CD8-positive, alpha-beta memory T cell (primary cell): ENCODE measurements at places on chromosomes 11 and 22.

DNA sequence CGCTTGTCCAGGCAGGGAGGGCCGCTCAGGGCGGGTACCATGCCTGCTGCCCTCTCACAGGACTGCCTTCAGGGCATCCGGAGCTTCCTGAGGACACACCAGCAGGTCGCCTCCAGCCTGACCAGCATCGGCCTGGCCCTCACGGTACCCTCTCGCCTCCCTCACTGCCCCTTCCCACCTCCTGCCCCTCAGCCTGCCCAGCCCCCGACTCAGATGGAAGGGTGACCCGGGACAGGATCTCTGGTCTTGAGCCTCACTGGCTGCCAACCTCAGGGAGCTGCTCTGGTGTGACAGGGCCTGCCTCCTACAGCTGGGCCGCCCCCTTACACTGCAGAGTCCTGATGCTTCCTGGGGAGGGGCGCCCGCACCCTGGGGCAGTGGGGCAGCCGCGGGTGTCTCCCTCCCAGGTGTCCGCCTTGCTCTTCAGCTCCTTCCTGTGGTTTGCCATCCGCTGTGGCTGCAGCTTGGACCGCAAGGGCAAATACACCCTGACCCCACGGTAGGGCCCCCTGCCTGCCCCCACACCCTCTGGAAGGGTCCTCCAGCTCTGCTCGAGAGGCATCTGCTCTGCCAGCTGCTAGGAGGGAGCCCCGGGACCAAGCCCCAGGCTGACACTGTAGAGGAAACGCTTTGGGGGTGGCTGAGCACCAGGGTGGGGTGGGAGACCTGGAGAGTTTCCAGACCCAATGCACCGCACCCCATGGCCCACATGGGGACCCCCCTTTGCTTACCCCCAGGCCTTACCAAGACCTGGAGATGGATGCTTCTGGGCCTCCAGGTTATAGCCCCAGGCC lies 14.6 kb downstream of the TSPAN32 start:
- H3K4me3 ChIP-seq: no peak overlapping the region
- H3K27me3 ChIP-seq: no peaks in the 10 kb centered on the region
- no peaks in the 10 kb centered on the region for H3K4me1 ChIP-seq
- DNase-seq: no peak
- H3K36me3 ChIP-seq: no peaks in the 10 kb centered on the region

DNA sequence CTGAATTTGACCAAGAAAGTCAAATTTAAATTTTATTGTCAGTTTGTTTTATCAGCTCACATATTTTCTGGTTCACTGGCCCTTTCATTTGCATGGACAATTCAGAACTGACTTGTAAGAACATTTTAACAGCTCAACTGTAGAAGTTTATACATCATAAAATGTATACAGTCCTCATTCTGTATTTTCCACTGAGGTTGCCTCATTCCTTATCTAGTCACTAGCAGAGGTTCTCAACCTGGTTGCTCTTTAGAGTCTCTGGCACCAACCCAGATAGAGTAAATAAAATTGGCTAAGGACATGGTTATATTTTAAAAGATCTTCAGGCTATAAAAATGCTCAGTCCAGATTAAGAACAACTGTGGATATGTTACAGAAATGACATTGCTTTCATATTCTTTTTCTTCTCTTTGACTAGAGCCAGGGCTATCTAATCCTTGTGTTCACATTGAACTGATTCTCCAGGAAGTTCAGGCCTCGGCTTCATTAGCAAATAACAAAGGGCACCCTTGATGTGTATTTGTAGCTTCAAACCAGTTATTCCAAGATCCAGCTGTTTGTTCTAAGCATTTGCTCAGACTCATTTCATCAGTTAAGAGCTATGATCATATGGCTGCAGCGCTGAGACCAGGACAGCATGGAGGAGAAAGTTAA lies 782.5 kb downstream of the ETS1 start:
- H3K4me1 ChIP-seq: no peaks in the 10 kb centered on the region
- H3K27me3 ChIP-seq: no peaks in the 10 kb centered on the region
- H3K4me3 ChIP-seq: no peak overlapping the region
- H3K27ac ChIP-seq: no peak overlapping the region
- no peak for DNase-seq

DNA sequence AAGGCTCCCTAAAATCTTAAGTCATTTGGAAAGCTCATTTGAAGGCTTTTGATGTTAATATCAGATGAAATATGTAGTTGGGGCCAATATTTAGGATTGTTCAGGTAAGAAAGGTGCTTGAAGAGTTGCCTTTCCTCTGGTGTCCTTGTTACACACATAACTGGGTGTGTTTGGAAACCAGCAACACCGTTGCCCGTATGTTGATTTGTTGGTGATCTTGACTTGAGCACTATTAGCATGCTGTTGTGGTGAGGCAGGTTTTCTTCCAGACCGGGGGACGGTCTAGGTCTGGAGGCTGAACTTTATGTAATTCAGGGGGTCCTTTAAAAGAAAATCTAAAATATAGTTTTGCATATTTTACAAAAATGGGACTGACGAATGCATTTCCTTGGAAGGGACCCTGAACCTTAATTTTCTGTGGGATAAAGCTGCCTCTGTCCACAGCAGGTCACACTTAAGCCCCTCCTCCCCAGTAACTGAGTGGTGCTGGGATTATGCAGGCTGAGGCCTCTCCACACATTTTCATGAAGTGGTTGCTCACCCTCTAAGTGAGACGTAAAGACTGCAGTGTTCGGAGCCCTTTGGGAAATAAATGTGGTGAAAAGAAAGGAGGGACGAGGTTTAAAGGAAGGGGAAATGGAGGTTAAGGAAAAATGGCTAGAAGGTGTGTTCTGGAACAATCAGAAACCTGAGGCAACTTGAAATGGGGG lies 1.8 kb downstream of the YWHAH start:
- peak overlapping the region; percentile 89 for H3K27ac ChIP-seq
- peak overlapping the region; percentile 69 for H3K4me3 ChIP-seq
- no peak for DNase-seq
- H3K4me1 ChIP-seq: peaks cover 25% of the 10 kb centered on the region
- H3K36me3 ChIP-seq: peaks cover 4% of the 10 kb centered on the region

GRCh38 chr11:102589047-102589459 lies 36.1 kb downstream of the MMP20 start:
- no peak overlapping the region for H3K4me3 ChIP-seq
- no peak overlapping the region for H3K27ac ChIP-seq
- H3K4me1 ChIP-seq: no peaks in the 10 kb centered on the region
- no peaks in the 10 kb centered on the region for H3K27me3 ChIP-seq

GRCh38 chr22:45756558-45756957 lies 84.9 kb downstream of the ATXN10 start:
- H3K4me1 ChIP-seq: no peaks in the 10 kb centered on the region
- no peaks in the 10 kb centered on the region for H3K27me3 ChIP-seq
- no peak overlapping the region for H3K4me3 ChIP-seq
- no peak for DNase-seq
- no peak overlapping the region for H3K27ac ChIP-seq
- no peaks in the 10 kb centered on the region for H3K36me3 ChIP-seq

GRCh38 chr11:57560146-57560545 lies 7.3 kb downstream of the UBE2L6 start:
- H3K36me3 ChIP-seq: peaks cover 28% of the 10 kb centered on the region
- no peak for DNase-seq
- no peak overlapping the region for H3K27ac ChIP-seq
- H3K4me3 ChIP-seq: no peak overlapping the region
- no peaks in the 10 kb centered on the region for H3K27me3 ChIP-seq

- H3K4me3 ChIP-seq: no peak overlapping the region
Observed at GRCh38 chr22:36199001-36199551, 2.5 kb downstream of the APOL4 start.

DNA sequence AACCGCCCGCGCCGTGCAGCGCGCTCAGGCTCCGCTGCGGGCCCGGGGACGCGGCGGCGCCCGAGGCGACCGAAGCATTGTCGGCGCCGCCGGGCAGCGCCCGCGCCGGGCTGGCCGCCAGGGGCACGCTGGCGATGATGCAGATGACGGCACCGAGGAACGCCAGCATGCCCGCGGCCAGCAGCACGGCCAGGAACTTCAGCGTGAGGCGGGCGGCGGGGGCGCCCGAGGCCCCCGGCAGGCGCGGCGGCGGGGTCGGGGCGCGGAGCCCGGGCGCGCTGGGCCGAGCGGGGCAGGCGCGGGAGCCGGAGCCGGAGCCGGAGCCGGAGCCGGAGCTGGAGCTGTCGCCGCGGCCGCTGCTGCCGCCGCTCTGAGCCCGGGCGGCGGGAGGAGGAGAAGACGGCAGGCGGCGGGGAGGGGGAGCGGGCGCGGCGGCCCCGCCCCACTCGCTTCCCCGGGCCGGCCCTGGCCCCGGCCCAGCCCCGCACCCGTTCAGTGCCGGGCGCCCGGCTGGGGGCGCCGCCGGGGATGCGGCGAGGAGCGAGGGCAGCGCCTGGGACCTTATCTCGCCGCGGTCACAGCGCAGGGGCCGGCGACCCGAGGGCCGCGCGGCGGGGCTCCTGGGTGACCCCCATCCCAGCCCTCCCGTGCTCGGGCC lies at the start of gene NPTXR:
Gene NPTXR, minus strand, starts transcription at position 372 of the 658 bp plus-strand sequence.
- no peaks in the 10 kb centered on the region for H3K36me3 ChIP-seq
- H3K27ac ChIP-seq: no peak within 1 kb of the TSS
- peaks cover 20% of the 10 kb centered on the region for H3K4me1 ChIP-seq
- H3K4me3 ChIP-seq: peak within 1 kb of the TSS; percentile 43

DNA sequence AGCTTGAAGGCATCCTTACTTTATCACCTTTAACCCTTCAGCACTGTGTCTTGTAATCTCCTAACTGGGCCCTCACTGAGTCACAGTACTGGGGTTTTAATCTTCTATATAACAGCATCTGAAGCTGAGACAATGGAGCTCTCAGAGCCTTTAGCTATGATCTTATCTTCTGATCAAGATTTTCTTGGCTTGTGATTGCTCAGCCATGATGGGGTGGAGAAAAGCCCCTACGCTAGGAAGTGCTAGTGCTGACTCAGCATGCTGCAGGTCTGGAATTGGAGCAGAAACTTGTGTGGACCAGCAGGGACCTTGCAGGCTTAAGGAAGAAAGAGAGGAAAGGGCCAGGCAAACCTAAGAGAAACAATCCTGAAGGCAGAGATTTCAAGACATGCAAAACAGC lies 71.7 kb upstream of the EED start:
- DNase-seq: no peak
- no peak overlapping the region for H3K27ac ChIP-seq
- no peaks in the 10 kb centered on the region for H3K4me1 ChIP-seq
- H3K4me3 ChIP-seq: no peak overlapping the region
- H3K27me3 ChIP-seq: no peaks in the 10 kb centered on the region

GRCh38 chr11:40130427-40130826 lies 1329.0 kb downstream of the LRRC4C start:
- H3K4me1 ChIP-seq: no peaks in the 10 kb centered on the region
- DNase-seq: no peak
- no peaks in the 10 kb centered on the region for H3K27me3 ChIP-seq
- no peaks in the 10 kb centered on the region for H3K36me3 ChIP-seq
- H3K27ac ChIP-seq: no peak overlapping the region
- H3K4me3 ChIP-seq: no peak overlapping the region

DNA sequence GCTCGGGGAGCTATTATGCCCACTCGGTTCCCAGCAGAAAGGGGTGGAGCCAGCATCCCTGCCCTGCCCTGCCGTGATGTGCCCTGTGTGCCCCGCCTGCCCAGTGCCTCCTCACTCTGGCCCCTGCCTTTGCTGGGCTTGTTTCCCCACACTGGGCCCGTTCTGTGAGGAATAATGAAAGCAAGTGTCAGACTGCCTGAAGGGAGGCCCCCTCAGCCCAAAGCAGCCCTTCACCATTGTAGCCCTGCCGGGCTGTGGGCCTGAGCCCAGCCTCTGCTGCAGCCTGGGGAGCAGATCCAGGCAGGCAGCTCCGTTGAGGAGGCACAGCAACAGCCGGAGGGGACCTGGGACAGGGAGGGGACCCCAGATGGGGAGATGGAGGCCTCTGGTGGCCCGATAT lies 20.2 kb upstream of the NEFH start:
- H3K27me3 ChIP-seq: no peaks in the 10 kb centered on the region
- no peaks in the 10 kb centered on the region for H3K36me3 ChIP-seq
- H3K4me1 ChIP-seq: no peaks in the 10 kb centered on the region
- no peak overlapping the region for H3K4me3 ChIP-seq

DNA sequence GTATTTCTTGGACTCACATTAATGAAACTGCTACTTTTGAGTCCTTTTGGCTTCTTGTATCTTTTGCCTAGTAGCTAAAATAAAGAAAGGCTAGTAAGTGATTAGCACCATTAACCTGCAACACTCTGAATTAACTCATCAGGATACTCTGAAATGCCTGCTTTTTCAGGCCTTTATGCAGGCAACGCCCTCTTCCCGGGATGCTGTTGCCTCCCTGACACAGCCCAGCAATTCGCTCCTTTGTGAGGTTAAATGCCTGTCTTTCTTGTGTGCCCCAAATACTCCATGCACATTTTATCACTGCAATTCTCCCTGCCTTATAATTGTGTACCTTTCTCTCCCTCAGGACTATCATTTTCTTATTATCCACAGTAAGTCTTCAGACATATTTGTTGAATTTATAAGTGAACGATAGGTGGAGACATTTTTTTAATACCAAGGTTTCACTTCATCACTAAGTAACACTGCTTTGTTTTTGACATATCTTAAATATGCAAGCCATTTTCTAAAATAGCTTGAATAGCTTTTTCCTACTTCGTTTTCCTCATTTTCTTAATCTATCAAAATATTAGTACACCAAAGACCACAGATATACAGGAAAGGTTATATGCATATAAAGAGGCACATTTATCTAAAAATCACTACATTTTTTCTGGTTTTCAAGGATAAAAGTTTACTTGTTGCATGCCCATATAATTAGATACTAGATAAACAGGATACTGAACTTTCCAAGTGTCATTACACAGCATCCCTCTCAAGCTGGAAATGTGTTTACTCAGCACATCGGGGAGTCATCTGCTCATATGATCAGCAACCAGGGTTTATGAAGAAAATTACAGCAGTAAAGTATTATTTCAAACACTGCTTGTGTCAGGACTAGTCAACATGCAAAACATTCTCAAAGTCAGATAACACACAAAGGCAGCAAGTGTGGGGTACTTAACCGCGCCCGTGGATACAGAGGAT lies 48.5 kb upstream of the DDI1 start:
- H3K4me3 ChIP-seq: no peak overlapping the region
- no peaks in the 10 kb centered on the region for H3K27me3 ChIP-seq
- no peaks in the 10 kb centered on the region for H3K4me1 ChIP-seq

- DNase-seq: no peak
- H3K36me3 ChIP-seq: no peaks in the 10 kb centered on the region
Observed at GRCh38 chr11:124678416-124678815, 4.7 kb downstream of the SPA17 start.

GRCh38 chr11:70489276-70489675 lies 90.9 kb downstream of the CTTN start:
- DNase-seq: no peak
- no peak overlapping the region for H3K4me3 ChIP-seq
- H3K27ac ChIP-seq: no peak overlapping the region
- no peaks in the 10 kb centered on the region for H3K27me3 ChIP-seq
- H3K36me3 ChIP-seq: no peaks in the 10 kb centered on the region
